ENCODE measurements at places on chromosomes 6 and 20.

DNA sequence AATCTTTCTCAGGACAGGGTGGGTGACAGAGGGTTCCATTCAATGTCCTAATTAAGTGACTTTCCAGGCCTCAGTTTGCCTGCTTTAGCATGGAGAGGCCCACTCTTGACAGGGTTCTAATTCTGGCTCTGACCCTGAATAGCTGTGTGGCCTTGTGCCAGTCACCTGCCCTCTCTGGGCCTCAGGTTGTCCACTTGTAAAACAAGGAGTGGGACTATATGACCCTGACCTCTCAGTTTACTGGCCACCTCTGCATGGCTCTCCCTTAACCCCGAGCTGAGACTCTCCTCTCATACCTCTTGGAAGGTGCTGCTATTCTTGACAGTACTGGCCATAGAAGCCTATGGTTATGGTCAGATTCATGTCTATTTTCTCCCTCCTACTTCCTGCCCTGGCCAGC is 44.1 kb upstream of the MLN start:
- no peak for DNase-seq

GRCh38 chr6:8494730-8495129 is 59.4 kb upstream of the SLC35B3 start:
- no peak for DNase-seq

DNA sequence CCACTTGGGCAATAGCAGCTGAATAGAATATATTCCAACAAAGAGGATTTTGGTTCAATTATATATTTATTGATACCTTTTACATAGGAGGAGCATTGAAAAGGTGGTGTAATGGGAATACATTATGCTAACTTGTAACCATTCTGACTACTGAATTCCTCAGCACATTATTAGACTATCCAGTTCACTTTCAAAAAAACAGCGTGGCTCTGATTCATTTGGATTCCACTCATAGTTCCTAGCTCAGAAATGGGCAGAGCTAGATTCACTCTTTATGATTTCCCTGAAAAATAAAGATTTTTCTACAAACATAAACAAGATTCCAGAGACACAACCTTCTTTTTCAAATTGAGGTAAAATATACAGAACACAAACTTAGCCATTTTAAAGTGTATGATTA is 9.2 kb upstream of the TRERF1 start:
- no peak for DNase-seq

GRCh38 chr20:61777773-61778494 is 287.7 kb downstream of the TAF4 start:
- no peak for DNase-seq

GRCh38 chr6:76275746-76276145 is 203.3 kb upstream of the IMPG1 start:
- no peak for DNase-seq

DNA sequence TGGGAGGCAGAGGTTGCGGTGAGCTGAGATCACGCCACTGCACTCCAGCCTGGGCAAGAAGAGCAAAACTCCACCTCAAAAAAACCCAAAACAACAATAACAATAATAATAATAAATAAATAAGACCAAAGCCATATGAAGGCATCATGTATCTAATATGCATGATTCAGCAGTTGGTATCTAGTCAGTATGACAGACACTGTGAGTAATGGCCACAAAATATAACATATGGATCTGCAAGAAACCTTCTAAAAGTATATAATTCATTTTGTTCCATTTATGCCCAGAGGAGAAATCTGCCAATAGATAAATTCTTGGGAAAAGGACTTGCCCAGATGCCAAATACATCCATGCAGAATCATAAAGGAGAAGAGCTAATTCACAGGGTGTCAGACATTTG is 252.3 kb downstream of the BTBD9 start:
- no peak for DNase-seq

DNA sequence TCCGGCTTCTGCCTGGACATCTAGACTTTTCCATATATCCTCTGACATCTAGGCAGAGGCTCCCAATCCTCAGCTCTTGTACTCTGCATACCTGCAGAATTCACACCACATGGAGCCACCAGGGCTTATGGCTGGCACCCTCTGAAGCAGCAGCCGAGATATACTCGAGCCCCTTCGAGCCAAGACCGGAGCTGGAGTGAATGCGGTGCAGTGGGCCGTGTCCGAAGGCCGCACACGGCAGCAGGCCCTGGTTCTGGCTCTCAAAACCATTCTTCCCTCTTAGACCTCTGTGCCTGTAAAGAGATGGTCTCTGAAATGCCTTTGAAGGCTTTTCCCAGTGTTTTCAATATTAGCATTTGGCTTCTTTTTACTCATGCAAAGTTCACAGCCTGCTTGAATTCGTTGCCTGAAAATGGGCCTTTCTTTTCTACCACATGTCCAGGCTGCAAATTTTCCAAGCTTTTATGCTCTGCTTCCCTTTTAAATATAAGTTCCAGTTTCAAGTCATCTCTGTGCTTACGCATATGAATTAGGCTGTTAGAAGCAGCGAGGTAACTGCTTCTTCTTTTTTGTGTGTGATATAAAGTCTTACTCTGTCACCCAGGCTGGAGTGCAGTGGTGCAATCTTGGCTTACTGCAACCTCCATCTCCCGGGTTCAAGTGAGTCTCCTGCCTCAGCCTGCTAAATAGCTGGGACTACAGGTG is 3.8 kb upstream of the SIRPB1 start:
- no peak for DNase-seq

DNA sequence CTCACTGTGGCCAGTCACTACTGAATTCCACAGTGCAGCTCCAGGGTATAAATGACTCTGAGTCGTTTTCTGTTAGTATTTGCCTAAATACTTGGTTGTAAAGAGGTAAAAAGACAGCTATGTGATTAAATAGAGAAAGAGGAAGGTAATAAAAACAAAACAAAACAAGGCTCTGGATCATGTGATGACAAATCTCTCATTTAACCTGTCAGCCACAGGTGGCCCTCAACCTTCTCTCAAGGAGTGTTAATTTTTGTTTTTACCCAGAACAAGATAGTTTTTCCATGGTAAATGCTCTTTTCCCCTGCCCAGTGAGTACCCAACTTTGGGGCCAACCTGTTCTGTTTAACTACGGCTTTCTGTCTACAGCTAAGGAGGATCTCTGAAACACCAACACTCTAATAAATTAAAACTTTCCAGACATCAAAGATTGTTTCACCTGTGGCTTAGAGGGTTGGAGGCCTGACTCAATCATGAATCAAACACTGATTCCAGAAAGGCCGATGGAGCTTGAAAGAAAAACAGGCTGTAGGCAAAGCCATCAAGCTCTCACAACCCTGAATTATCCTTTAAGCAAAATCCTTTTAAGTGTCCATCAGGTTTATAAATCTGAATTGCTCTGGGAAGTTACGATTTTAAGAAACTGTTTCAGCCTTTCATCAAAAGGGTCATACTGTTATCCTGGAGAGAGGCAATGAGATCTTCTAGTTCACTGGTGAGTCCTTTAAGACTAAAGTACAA is 81.5 kb upstream of the BCLAF1 start:
- DNase-seq, result no peak

- peak; percentile 67 for DNase-seq
Observed at GRCh38 chr6:64217721-64218620, 582.4 kb downstream of the PHF3 start.

GRCh38 chr20:16206817-16207216 is 366.4 kb downstream of the KIF16B start:
- no peak for DNase-seq

GRCh38 chr6:137723273-137724017 is 143.6 kb upstream of the TNFAIP3 start:
- DNase-seq, result no peak

Measured in fibroblast of pulmonary artery (primary cell).